ENCODE measurements at places on chromosomes 7 and 10.

GRCh38 chr7:18740579-18740988, 245.0 kb downstream of the HDAC9 start:
- no peak for DNase-seq

- DNase-seq = no peak
Observed at GRCh38 chr7:132430041-132430855, 146.0 kb downstream of the PLXNA4 start.

- DNase-seq = no peak
Observed at GRCh38 chr7:97226541-97226940, 109.0 kb downstream of the SDHAF3 start.

DNA sequence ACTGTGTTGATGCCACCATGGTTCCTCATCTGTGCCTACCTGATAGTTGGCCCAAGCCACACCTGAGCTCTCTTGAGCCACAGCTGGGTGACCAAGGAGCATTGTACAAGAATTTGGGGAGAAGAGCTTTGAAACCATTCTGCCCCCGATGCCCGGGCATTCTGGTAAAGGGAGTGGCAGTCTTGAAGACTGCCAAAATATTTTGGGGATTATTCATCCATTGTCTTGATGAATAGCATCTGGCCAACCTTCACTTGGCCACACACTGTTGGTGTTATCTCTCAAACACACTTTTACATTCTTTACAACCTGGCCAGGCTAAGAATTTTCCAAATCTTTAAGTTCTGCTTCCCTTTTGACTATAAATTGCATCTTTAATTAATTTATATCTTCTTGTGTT, 113.1 kb upstream of the PCBD1 start:
- no peak for DNase-seq

- no peak for DNase-seq
Observed at GRCh38 chr10:7485799-7486198, 75.0 kb upstream of the SFMBT2 start.

- DNase-seq = peak; percentile 82
Observed at GRCh38 chr7:64313740-64314491, at the start of gene ZNF736. Gene ZNF736 (plus strand): TSS chr7:64313961. CDS start chr7:64314151, 190 bp downstream.

GRCh38 chr7:70237831-70238575, 639.7 kb downstream of the AUTS2 start:
- no peak for DNase-seq

GRCh38 chr10:43124574-43125273, 13.5 kb upstream of the CSGALNACT2 start:
- DNase-seq = no peak

DNA sequence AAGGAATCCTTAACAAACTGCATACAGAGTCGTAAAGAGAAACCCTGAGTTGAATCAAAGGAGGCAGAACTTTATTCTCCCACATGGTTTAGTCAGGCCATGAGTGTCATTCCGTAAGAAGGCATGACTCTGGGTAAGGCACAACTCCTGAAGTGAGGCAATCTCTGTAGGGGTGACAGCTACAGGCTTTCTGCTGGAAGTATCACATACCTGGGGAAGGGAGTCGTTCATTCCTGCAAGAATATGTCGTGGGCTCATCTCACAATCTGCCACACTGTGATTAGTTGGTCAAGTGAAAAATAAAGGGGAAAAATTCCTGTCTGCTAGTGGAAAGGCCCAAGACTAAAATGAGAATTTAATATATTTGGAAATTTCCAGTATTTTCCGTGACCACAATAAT, 392.6 kb downstream of the POM121L12 start:
- no peak for DNase-seq

DNA sequence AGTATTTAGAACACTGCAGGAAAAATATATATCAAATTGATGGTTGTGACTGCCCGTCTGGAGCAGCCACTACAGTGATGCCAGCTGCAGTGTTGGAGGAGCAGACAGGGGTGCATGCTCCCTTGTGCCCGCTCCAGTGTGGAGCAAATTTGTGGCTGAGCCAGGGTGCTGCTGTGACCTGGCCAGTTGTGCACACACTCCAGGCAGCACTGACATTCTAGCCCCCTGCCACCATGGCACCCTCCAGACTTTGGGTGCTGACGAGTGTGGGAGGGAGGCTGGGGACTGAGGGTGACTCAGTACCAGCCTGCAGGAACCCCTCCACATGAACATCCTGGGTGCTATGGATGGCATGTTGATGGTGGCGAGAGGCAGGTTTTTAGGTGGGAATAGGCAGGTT, 160.0 kb upstream of the PCDH15 start:
- no peak for DNase-seq

- no peak for DNase-seq
Observed at GRCh38 chr7:105444342-105444987, 55.7 kb upstream of the SRPK2 start.

- no peak for DNase-seq
Observed at GRCh38 chr7:12570534-12571461, at the start of gene SCIN. Gene SCIN (plus strand): TSS chr7:12570720. CDS start chr7:12570787, 67 bp downstream.

- DNase-seq = no peak
Observed at GRCh38 chr10:133257489-133258065, 19.1 kb downstream of the ADAM8 start.

- no peak for DNase-seq
Observed at GRCh38 chr10:117454502-117454901, 79.3 kb upstream of the PDZD8 start.

GRCh38 chr10:324593-324992, 189.3 kb downstream of the ZMYND11 start:
- no peak for DNase-seq

DNA sequence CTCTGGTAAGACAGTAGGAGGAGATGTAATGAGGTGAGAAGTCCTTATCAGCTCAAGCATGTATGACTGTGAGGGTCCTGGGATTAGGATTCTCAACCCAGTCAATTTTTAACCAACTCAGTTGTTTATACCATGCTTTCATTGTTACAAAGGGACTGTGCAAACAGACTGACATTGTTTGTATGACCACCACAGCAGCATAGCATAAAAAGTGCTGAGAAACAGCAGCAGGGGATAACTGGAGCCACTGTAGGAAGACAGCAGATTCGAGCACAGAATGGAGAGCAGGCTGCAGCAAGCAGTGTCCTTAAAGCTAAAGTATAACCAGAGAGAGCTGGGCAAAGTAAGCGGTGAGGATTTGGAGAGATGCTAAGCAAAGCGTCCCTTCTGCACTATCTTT, 829.5 kb downstream of the REEP3 start:
- no peak for DNase-seq

GRCh38 chr7:54995610-54996363, 23.0 kb upstream of the EGFR start:
- peak; percentile 30 for DNase-seq

DNA sequence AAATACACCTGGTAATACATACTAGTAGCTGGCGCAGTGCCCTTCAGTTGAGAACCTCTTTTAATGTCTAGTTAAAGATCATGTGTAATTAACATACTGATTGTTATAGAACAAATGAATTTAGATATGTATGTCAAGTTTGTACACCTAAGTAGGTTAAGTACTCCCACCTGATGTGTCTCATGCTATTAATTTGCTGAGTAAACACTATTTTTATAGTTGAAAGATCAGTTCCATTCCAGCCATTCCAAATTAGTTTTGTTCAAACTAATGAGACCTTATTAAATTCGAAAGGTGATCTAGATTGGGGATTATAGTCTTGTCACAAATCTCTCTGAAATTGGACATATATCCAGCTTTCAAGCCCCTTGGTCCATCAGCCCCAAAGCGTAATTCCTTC, 710.0 kb downstream of the LRMDA start:
- DNase-seq = no peak

DNA sequence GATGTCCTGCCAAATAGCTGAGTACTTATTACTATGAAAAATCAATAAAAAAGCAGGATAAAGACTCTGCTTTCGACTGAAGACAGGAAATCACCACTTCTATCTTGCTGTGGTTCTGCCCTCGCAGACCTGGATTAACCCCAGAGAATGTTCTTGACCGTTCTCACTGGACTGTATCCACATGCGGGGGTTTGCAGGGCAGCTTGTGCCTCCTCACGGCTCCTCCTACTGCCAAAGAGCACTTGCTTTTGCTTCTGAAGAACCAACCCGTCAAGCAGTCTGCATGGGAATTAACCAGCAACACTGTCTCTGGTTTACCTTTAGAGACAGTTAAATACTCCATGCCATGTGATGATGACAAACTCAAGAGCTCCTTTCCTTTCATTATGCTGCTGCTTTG, 184.0 kb downstream of the GFRA1 start:
- no peak for DNase-seq

DNA sequence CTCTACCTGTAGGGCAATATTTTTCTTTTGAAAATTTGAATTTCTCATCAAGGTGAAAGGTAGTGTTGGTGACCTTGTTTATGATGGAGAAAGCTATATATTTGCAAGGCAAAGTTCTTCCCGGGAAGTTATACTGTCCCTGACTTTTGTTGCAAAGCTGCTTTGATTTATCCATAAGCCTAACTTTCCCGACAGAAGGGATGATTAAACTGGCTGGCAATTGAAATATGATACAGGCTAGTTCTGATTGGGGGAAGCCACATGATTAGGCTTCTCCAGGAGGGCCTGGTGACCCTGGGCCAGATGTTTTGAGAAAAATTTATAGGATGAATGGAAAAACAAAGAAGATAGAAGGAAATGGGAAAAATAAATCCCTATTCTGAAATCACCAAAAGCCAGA, 215.5 kb downstream of the ACTR3B start:
- DNase-seq = no peak

DNA sequence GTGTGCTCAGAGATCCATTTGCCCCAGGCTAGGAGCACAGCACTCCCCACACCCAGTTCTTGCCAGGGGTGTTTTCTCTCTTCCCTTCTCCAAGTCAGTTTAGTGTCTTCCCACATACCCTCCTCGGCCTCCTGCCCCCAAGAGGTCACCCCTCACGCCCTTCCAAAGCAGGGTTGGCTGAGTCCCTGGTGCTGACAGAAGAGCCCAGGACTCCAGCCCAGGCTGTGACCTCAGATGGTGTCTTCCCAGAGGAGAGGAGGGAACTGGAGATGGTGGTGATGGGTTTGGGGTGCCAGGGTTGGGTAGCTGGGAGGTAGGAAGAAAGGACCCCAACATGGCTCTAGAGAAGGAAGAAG, 19.8 kb downstream of the ZNF775 start:
- DNase-seq = no peak

DNA sequence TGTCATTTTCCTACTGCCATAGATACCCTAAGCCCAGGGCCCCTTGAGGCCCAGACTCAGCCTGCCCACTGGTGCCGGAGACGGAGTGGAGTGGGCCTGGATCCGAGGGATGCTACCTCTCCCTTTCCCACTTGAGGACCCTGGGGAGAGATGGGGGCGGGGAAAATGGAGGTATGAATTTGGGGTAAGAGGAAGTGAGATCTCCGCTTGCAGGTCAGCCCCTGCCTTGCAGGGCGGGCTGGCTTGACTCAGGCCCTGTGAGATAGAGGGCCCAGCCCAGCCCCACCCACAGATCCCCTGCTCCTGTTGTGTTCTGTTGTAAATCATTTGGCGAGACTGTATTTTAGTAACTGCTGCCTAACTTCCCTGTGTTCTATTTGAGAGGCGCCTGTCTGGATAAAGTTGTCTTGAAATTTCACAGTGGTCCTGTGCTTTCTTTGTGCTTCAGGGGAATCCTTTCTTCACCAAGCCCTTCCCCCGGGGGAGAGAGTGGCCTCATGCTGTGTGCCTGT, 13.2 kb downstream of the YKT6 start:
- no peak for DNase-seq

DNA sequence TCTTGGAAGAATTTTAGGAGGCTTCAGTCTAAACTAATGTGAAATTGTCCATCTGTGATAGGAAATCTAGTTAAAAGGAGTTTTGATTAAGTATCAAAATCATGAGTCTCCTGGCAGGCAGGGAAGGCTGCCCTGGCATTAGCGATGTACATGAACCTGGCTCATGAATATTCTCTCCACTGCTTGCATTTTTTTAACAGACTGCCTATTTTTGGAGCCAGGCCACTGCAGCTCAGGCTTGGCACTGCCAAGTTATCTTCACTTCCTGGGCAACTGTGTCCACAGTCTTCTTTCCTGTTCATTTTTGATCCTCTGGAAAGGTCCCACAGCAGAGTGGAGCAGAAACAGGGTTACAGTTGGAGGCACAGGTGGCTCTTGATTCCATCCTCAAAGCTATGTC, 7.0 kb downstream of the GPR26 start:
- no peak for DNase-seq

- no peak for DNase-seq
Observed at GRCh38 chr10:127013211-127013656, 108.0 kb downstream of the DOCK1 start.

- DNase-seq = no peak
Observed at GRCh38 chr7:63925262-63925625, 73.4 kb upstream of the ZNF722 start.

- DNase-seq = no peak
Observed at GRCh38 chr7:18421297-18422002, 74.1 kb upstream of the HDAC9 start.

DNA sequence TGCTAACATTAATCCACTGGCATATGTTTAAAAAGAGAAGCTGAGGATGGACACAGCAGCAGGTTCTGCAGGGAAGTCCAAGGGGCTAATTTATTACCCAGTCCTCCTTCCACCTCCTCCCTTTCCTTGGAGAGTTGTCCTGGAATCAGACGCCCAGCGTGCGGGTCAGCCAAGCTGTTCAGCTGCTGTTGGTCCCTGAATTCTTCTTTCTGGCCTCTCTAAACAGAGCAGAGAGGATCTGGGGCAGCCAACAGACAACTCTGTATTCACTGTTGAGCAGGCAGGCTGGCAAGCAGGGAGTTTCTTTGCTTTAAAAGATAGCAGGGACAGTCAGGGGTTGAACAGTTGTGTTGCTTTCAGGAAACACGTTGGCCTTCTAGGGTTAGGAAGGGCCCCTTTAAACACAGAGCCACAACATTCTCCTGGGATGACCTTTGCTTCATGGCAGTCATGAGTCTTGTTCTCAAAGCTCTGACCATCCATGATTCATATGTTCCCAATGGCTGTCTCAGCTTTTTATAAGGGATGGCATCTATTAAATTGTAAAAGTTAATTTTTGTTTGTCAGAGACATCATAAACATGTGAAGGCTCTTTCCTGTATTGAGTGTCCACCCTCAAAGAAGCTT, 217.0 kb downstream of the CREB5 start:
- no peak for DNase-seq

DNA sequence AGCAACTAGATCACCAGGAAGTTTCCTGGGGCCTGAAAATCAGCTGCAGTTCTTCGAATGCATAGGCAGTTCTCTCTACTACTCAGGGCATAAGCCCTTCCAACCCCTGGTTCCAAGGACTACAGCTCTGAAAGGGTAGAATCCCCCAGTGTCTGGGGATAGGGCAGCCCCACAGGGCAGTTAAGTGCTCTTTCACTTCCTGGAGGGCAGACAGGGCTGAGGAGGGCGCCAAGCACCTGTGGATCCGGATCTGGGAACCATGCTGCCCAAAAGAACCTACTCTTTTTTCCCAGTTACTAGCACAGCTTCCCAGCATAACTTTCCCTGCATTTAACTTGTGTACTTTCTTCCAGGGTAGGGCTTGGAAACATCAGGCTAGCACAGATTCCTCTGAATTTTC, 41.1 kb downstream of the CXCL12 start:
- DNase-seq = no peak

DNA sequence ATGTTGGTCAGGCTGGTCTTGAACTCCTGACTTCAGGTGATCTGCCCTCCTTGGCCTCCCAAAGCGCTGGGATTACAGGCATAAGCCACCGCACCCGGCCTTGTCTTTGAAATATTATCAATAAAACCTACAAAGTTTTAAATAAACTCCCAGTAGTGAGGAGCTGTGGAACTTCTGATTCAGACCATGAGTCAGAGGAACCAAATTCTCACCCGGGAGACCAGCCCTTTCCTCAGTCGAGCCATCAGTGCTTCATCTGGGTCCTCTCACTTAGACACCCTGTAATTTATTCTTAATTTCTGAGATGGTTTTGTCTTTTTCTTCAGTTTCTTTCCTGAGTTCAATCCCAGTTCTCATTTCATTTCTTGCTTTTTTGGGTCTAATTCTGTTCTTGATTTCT, 68.6 kb downstream of the DYNC2I1 start:
- DNase-seq = no peak

Measured in activated T-cell treated with anti-CD3 and anti-CD28 coated beads for 24 hours (primary cell).